NCI-H1092 (cell line): ENCODE measurements at places on chromosomes 6 and 20.

DNA sequence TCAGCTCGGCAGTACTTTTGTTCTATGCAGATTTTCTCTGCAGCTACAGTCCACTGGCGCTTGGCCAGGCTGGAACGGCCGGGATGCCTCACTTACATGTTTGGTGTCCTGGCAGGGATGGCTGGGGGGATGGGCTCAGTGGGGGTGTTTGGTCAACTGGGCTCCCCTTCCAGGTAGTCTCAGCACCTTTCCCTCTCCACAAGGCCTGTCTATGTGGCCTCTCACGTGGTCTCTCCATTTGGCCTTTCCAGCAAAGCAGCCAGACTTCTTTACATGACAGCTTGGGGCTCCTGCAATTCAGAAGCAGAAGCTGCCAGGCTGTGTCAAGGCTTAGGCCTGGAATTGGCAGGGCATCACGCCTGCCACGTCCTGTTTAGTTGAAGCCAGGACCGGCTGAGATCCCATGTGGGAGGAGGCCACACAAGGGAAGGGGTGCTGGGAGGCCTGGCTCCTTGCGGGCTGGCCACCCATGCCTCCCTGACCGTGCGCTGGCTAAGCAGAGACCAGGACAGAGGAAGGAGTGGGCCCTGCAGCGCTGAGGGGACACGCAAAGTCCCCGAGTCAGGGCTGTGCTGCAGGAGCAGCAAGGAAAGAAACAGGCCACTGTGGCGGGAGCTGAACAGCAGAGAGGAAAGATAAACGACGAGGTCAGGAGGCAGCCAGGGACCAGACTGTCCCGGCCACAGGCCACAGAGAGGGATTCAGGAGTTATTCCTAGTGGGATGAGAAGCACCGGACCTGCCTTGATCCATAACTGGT lies 38.9 kb downstream of the MGME1 start:
- no peak for DNase-seq

DNA sequence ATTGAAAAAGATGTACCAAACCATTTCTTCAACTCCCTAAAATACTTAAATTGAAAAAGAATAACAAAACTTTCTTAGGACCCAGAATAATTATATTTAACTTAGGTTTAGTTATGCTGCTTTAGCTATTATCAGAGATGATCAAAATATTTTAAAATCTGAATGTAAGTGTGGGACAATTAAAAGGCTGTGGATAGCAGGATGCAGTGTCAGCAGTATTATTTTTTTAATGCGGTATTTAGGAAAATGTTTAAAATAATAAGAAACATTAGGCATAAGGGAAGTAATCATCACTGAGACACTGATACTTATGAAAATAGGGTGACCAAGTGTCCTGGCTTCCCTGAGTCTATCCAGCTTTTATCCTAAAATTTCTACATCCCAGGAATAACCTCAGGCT lies 161.5 kb upstream of the PTCHD4 start:
- no peak for DNase-seq

- no peak for DNase-seq
These were observed 65.0 kb upstream of the TOX2 start for GRCh38 chr20:43849496-43850186.

DNA sequence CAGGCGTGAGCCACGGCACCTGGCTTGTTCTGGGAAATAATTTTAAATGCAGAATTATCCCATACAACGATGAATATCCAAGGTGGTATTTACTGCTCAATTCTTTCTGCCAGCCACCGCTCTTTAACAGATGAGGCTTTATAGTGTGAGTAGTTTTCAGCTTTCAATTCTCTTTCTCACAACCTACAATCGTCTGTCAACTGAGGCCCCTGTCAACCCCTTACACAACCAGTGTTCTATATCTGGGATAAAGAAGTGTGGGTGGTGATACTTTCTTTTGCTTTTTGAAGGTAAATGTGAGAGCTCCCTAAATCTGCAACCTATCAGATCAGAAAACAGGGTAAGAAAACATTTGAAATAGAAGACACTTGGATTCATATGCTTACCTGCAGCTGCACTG lies 22.5 kb downstream of the STAU1 start:
- no peak for DNase-seq

GRCh38 chr6:110618591-110619267 lies 142.3 kb upstream of the SLC22A16 start:
- no peak for DNase-seq

GRCh38 chr6:111715321-111715720 lies 109.6 kb upstream of the TRAF3IP2 start:
- DNase-seq: peak; percentile 23

DNA sequence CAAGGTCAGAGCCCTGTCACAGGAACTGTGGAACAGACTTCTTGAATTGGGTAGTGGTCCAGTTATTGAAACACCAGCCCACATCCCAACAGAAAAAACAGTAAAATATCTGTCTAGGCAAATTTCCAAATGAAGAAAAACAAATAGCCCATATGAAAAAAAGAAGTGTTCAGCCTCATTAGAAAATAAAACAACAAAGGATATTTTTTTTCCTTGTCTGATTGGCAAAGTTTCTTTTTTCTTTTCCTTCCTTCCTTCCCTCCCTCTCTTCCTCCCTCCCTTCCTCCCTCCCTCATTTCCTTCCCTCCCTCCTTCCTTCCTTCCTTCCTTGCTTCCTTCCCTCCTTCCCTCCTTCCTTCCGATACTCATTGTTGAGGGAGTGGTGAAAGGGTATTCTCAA lies 20.6 kb upstream of the RIMS4 start:
- DNase-seq: no peak

GRCh38 chr6:137700751-137701477 lies 166.1 kb upstream of the TNFAIP3 start:
- DNase-seq: no peak

DNA sequence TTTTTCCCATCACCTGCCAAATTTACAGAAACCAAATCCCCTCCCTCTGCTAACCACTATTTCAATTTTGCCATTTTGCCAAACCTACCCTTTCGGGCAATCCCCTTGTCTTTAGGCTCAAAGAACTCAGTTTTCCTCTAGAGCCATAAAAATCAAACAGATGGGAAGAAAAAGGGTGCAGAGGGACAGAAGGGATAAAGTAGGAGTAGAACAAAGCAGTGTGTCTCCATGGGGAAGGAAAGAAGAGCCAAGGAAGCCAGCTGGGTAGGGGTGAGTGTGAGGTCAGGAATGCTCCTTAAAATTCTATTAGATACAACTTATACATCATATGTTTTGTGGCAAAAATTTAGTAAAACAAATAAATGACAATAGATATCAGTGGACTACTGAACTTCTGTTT lies 316.5 kb downstream of the BTBD9 start:
- DNase-seq: no peak

DNA sequence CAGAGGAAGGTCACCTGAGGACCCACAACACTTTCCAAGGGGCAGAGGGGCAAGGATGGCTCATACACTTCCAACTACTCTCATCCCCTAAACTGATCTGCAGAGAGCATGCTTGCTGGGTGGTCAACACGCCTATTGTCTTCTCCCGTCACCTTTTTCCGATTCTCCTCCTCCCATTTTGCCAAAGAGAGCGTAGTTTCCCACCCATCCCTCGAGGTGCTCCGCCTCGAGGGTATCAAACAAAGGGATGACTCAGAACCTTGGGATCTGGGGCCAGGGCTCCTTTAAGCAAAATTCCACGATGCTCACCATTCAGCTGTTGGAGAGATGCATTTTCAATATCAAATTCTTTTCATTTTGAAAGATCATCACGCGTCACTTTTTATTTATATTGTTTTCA lies 507.5 kb upstream of the SULF2 start:
- no peak for DNase-seq

GRCh38 chr6:33289784-33290315 lies 449 bp downstream of the PFDN6 start:
- DNase-seq: no peak

DNA sequence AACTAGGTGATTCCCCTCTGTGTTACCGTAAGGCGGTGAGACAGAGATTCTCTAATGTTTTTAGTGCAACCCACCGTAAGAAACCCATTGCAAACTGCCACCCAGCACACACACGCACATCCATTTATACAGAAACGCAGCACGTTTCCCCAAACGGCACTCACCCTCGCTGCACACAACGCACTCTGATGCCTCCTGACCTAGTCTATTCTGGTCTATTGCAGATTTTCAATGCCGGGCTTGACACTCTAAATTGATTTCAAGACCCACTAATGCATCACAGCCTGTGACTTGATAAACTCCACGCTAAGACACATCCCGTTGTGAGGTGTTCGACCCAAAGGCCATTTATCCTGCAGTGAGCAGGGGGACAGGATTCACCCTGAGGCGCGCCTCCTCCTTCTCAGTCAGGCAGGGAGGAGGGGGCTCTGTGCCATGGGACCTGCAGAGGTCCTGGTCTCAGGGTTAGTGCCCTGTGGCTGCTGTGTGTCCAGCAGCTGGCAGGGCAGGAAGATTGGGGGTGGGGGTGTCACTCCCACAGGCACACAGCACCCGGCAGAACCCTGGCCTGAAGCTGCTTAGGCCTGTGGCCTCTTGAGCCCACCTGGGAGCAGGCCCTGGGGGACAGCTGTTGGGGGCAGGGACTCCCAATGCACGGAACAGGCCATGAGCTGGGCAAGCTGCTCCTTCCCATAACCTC lies 335.6 kb downstream of the PREX1 start:
- DNase-seq: no peak

DNA sequence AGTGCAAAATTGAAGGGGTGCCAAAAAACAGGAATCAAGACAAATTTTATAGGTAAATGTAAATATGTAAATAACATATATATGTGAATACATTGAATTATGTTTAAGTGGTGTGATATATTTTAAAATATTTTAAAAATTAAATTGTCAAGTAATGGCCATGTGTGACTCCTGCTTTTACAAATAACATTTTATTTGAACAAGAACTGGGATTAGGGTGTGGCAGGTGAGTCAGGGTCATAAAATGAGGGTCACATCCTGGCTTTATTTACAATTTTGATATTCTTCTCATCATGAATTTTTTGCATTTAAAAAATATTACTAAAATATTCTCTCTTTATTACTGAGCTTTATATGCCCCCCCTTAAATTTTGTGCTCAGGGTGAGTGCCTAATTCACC lies 601.1 kb upstream of the MAN1A1 start:
- no peak for DNase-seq

- no peak for DNase-seq
These were observed 124.7 kb downstream of the SAMD5 start for GRCh38 chr6:147633191-147633590.

DNA sequence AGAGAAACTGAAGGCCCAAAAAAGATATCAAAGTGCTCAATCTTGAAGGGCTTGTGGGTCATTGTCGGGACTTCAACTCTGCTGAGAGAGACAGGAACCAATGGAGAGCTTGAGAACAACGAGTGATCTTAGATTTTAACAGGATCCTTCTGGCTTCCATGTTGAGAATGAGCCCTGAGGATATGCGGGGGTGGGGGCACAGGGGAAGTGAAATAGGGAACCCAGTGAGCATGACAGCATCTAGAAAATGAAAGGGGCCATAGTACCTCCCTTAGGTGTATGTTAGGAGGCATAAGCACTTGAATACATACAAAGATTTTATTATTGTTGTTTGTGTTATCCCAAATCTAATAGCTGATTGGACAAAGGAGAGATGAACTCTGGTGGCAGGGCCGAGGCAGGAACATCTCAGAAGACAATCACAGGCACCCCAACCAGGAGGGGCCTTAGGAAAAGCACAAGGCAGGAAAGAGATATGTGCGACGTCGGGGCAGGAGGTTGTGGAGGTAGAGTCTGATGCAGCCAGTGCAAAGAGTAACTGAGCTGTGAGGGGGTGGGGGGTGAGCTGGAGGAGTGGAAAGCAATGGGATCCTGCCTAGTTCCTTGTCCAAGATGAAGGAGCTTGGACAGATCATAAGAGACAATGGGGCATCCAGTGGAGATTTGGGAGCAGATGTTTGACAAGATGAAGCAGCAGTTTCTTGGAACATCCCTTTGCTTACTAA lies 10.4 kb downstream of the TGM6 start:
- DNase-seq: no peak

DNA sequence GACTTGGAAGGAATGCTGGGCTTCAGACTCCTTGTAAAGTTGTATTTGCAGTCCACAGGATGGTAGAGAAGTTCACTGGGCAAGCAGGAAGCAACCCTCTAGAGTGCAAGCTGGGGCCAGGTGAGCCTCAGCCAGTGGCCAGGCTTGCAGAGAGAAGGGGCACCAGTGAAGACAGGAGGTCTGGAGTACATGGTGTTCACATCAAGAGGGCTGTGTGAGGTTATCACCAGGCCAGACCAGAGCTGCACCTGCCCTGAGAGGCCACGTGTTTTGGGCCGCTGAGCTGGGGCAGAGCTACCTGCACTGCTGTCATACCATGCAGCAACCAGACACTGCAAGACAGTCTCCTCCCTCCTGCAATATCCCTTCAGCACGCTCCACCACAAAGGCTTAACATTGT lies 79.0 kb downstream of the SH3BGRL2 start:
- DNase-seq: no peak

DNA sequence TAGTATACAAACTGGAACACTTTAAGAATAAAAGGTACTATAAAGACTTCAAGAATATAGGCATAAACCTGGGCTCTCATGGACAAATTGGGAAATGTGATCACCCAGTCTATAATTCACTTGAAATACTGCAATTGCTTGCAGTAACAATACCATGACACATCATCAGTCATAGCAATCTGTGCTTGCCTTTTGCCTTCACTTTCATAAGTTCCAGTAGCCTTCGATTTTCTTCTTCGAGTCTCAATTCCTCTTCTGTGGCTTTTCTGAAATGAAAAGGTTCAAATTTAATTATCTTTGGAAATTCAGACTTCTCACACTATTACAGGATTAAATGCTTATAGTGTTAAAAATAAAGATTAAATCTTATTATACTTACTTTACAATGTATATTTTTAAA lies 96.3 kb upstream of the ZBTB24 start:
- DNase-seq: no peak

DNA sequence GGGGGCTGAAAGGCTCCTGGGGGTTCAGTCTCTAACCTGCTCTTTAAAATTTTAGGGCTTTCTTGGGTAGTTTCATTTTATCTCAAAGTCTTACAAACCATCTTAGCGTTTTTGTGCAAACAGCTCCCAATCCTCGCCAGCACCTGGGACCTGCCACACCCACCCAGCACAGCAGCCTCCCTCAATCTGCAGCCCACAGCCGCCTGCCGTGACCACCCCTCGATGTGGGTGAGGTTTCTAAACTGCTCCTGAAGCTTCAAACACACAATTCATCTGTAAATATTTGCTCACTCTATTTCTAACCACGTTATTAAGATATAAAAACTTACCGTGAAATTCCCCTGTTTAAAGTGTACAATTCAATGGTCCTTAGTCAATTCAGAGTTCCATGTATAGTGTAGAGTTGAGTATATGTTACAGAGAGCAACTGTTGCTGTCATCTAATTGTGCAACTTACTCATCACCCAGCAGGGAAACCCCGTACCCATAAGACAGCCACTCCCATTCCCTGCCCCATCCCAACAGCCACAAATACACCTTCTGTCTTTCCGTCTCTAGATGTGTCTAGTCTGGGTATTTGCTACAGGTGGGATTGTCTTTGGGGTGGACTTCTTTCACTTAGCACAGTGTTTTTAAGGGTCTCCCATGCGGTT lies 381.0 kb downstream of the TAF4 start:
- DNase-seq: no peak
